ENCODE measurements at places on chromosomes 1 and 21. TPM values are rescaled to one million over a fixed set of nuclear protein-coding genes. Genes with fewer than 3 reads are reported as not detected.

DNA sequence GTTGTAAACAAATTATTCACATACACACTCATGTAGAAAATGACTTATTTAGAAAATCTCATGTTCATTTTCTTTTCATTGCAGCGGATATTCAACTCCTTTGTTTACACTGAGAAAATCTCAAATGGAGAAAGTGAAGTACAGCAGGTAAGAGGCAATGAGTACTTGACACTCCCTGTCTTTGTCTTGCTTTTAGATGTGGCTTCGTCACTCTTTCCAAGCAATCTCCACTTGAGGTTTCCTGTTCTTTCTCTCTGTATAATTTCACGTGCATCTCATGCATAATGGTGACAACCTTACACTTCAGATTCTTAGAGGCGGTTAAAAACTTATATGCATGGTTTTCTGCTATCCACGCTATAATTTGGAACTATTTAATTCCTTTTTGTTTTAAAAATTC, 80.6 kb downstream of the CACHD1 start:
- no peak overlapping the region for H3K27ac ChIP-seq
- H3K4me3 ChIP-seq: no peak overlapping the region
- no peak for DNase-seq
- peaks cover 12% of the 10 kb centered on the region for H3K4me1 ChIP-seq

DNA sequence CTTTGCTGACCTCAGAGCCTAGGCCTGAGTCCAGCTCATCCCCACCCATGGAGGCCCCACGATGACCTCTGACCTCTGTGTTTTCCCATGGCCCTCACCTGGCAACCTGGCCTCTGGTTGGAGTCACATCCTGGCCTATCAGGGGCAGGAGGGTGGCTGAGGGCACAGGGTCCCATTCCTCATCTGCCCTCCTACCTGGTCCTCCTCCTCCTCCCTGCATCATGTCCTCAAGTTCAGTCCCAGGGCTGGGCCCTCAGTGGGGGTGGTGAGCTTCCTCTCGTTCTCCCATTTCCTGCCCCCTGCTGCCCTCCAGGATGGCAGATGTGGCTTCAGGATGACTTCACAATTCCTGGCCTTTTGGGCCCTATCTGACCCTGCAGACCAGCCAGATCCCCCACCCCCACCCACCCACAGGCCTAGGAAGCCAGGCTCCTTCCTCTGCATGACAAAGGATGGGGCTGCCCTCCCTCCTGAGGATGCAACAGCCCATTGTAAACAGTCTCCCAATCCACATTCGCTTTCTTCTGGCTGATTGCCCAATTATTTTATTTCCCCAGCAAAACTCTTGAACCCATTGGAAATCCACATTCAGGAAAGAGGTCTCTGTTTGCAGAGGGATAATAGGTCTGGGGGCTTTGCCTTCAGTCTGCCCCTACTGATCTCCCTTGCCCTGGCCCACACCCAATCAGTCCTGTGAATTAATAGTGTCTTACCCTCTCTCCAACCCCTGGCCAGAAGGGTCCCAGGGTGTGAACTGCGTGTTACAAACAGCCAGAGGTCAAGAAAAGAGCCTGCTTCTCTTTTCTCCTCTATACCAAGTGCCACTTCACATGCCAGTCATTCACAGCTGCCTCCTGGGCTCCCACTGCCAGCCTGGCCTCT, 10.3 kb upstream of the LEFTY1 start:
- no peak for DNase-seq
- no peaks in the 10 kb centered on the region for H3K36me3 ChIP-seq
- no peaks in the 10 kb centered on the region for H3K4me1 ChIP-seq
- H3K4me3 ChIP-seq: no peak overlapping the region

- H3K36me3 ChIP-seq: no peaks in the 10 kb centered on the region
- no peaks in the 10 kb centered on the region for H3K4me1 ChIP-seq
- H3K4me3 ChIP-seq: no peak overlapping the region
- H3K27me3 ChIP-seq: no peaks in the 10 kb centered on the region
- H3K27ac ChIP-seq: no peak overlapping the region
Measured at GRCh38 chr1:158952416-158952815, 21.1 kb downstream of the PYHIN1 start.

Gene TNFRSF18
- 1.4 TPM for total RNA-seq

Gene LMNA
- 360 TPM for total RNA-seq
